T-helper 2 cell treated with Interferon-gamma antibody and Interleukin-4, amounts not matched to agents 100 ng/mL and 5 ng/mL, for 36 hours (primary cell): ENCODE measurements at places on chromosomes 11 and 22. TPM values are rescaled to one million over a fixed set of nuclear protein-coding genes. Genes with fewer than 3 reads are reported as not detected.

The USH1C gene
- not detected in 2 replicates for total RNA-seq

The DBX1 gene
- total RNA-seq, result not detected in 2 replicates

The NUDT8 gene
- total RNA-seq, result 9.8 and 11.5 TPM in 2 replicates

The MTMR3 gene
- total RNA-seq, result 24.3 and 27.8 TPM in 2 replicates

The HOATZ gene
- not detected in 2 replicates for total RNA-seq

The GSC2 gene
- total RNA-seq, result not detected in 2 replicates

The OR52I2 gene
- total RNA-seq, result not detected in 2 replicates

The MS4A6E gene
- not detected in 2 replicates for total RNA-seq

The GSTT2B gene
- total RNA-seq, result not detected in 2 replicates

The OR4A16 gene
- not detected in 2 replicates for total RNA-seq

The OR52N4 gene
- 0.52 and 0.57 TPM in 2 replicates for total RNA-seq

The MTFP1 gene
- total RNA-seq, result 50.5 and 51.2 TPM in 2 replicates

The LARGE1 gene
- total RNA-seq, result 0.16 TPM in 1 of 2 replicates, not detected in the other

The OR5P2 gene
- not detected in 2 replicates for total RNA-seq

The KCNA4 gene
- not detected in 2 replicates for total RNA-seq

The NELL1 gene
- total RNA-seq, result not detected in 2 replicates

The APOBEC3A gene
- total RNA-seq, result 0.68 TPM in 1 of 2 replicates, not detected in the other

The TMEM218 gene
- total RNA-seq, result 17.5 and 18.3 TPM in 2 replicates

The KRTAP5-4 gene
- total RNA-seq, result not detected in 2 replicates

The CTTN gene
- 0.98 and 1.3 TPM in 2 replicates for total RNA-seq

The MEI1 gene
- 31.8 and 37.0 TPM in 2 replicates for total RNA-seq

The PNPLA3 gene
- total RNA-seq, result 0.25 and 0.36 TPM in 2 replicates

The SUSD2 gene
- total RNA-seq, result 0.59 and 0.89 TPM in 2 replicates

The MIAT gene
- 47.8 and 50.1 TPM in 2 replicates for total RNA-seq

The KCNK4 gene
- total RNA-seq, result not detected in 2 replicates

The PPP1CA gene
- total RNA-seq, result 346 and 351 TPM in 2 replicates

The KDM4D gene
- 0.39 and 0.45 TPM in 2 replicates for total RNA-seq

The OR52H1 gene
- not detected in 2 replicates for total RNA-seq

The LRRC56 gene
- total RNA-seq, result 2.1 and 2.2 TPM in 2 replicates

The CNGA4 gene
- total RNA-seq, result 0.16 and 0.23 TPM in 2 replicates

The SF1 gene
- 492 and 527 TPM in 2 replicates for total RNA-seq

The ZC3H12C gene
- total RNA-seq, result 1.7 and 1.9 TPM in 2 replicates

The TMEM135 gene
- total RNA-seq, result 28.4 and 40.6 TPM in 2 replicates

The OMP gene
- total RNA-seq, result not detected in 2 replicates

The GAL3ST3 gene
- total RNA-seq, result not detected in 2 replicates

The TENM4 gene
- not detected in 2 replicates for total RNA-seq

The SLC15A3 gene
- 0.86 and 1.2 TPM in 2 replicates for total RNA-seq

The FJX1 gene
- 0.14 TPM in 2 replicates for total RNA-seq

The NDUFV1 gene
- total RNA-seq, result 219 TPM in 2 replicates

The NPAS4 gene
- 0.27 and 0.61 TPM in 2 replicates for total RNA-seq

The ZBED5 gene
- 49.3 and 49.4 TPM in 2 replicates for total RNA-seq

The SLC22A9 gene
- total RNA-seq, result not detected in 2 replicates

The MS4A1 gene
- 0.27 TPM in 1 of 2 replicates, not detected in the other for total RNA-seq

The INPP5J gene
- total RNA-seq, result 0.30 TPM in 1 of 2 replicates, not detected in the other

The SLC29A2 gene
- 8.0 and 8.1 TPM in 2 replicates for total RNA-seq

The HEPN1 gene
- total RNA-seq, result not detected in 2 replicates

The FAM180B gene
- 0.18 and 0.20 TPM in 2 replicates for total RNA-seq

The STX5 gene
- 39.4 and 39.8 TPM in 2 replicates for total RNA-seq

The KCNE3 gene
- not detected in 2 replicates for total RNA-seq

The SEC14L6 gene
- not detected in 2 replicates for total RNA-seq

The LYVE1 gene
- total RNA-seq, result not detected in 2 replicates
